GM13977 (cell line): ENCODE measurements at places on chromosomes 3 and 15.

GRCh38 chr3:159875116-159875515, 113.5 kb upstream of the IL12A start:
- no peak for DNase-seq

DNA sequence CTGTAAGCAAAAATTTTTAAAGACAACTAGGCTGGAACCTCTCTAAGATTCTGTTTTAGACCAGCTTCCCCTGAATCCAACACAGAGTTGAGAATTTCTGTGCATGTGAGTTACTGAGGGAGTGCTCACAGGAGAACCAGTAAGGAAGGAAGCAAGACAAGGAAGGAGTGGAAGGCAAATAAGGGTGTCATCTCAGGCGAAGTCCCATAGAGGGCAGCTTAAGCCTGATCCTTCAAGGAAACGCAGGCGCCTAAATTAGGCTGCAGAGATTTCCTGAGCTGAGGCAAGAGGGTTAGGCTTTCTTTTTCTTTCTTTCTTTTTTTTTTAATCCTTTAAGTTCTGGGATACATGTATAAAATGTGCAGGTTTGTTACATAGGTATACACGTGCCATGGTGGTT, 36.2 kb upstream of the COL6A6 start:
- DNase-seq = no peak

GRCh38 chr3:71930056-71930991, 145.4 kb upstream of the PROK2 start:
- peak; percentile 65 for DNase-seq

- DNase-seq = no peak
Measured at GRCh38 chr15:85036716-85037115, 55.1 kb downstream of the PDE8A start.

- DNase-seq = no peak
Measured at GRCh38 chr3:81497572-81498251, 263.7 kb downstream of the GBE1 start.

- DNase-seq = no peak
Measured at GRCh38 chr3:150268426-150269391, 139.4 kb upstream of the TSC22D2 start.

GRCh38 chr3:115660646-115661337, 37.5 kb downstream of the GAP43 start:
- DNase-seq = no peak

GRCh38 chr15:52179278-52180195, 11.7 kb downstream of the GNB5 start:
- peak; percentile 93 for DNase-seq

GRCh38 chr3:134338516-134339261, 35.6 kb downstream of the AMOTL2 start:
- DNase-seq = no peak

DNA sequence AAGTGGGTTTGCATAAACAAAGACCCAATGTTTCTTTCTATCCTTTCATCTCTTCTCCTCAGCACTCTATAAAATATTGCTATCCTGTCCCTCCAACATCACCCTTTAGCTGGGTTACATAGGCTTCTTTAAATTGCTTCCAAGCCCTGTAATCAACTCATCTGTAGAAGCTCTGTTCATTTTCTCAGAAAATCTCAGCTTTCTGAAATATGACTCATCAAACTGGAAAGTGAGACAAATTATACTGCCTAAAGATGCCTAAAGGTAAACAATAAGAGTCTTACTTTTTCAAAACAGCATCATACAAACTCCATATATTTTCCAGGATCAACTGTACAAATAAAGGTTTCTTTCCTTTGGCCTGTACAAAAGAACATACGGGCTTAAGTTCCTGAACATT, 33.8 kb downstream of the EFL1 start:
- DNase-seq = no peak

- DNase-seq = peak; percentile 50
Measured at GRCh38 chr3:130758624-130759369, 12.2 kb upstream of the PIK3R4 start.

- DNase-seq = no peak
Measured at GRCh38 chr3:55968331-55968730, 481.2 kb upstream of the WNT5A start.

GRCh38 chr3:13549623-13550422, 898 bp downstream of the FBLN2 start:
- no peak for DNase-seq

- no peak for DNase-seq
Measured at GRCh38 chr15:72700076-72700475, 14.1 kb downstream of the BBS4 start.

DNA sequence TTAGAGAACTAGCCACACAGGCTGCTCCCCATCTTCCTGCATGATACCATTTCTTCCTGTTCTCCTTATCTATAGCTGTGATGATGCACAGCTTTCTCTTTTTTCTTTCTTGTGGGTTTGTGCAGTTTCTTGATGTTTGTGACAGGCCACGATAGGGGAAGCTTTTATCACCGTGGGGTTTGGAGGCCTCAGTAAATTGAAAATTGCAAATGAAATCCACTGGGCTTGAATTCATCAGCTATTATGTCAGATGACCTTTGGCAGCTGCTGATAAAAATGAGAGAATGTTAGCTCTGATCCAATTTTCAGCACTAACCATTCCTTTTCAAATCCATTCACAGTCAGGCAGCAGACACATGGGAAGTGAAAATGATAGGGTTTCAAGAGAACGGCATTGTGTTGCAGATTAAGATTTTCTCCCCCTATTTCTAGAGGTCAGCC, 176.9 kb upstream of the SOX2 start:
- DNase-seq = no peak

DNA sequence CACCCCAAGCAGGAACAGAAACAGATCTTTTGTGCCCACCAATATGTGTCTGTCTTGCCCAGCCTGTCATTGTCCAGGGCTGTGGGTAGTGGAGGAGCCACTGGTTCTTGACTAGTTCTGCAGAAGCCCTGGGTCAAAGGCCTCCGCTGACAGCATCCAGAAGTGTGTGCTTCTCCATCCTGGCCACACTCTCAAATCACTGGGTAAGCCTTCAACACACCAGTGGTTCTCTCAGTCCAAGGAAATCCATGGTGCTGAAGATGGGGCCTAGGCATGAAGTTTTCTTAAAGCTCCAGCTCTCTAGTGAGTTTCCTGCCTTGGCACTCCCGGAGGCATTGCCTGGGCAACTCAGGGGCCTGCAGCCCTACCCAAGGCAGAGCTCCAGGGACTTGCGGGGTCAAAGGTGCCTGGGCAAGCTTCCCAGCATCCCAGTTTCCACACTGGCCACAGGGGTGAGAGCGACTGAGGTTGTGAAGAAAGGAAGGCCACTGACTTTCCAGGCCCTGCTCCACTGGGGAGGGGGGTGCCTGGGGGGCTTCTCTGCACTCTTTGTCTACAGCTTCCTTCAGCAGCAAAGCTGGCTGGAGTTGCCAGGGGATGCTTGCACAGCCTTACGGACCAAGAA, 37.9 kb upstream of the RPL32 start:
- DNase-seq = no peak

GRCh38 chr3:61173676-61174075, 77.6 kb downstream of the FHIT start:
- DNase-seq = no peak

- no peak for DNase-seq
Measured at GRCh38 chr3:168362661-168363247, 267.0 kb upstream of the GOLIM4 start.

- no peak for DNase-seq
Measured at GRCh38 chr3:61571516-61572336, 10.4 kb downstream of the PTPRG start.

GRCh38 chr15:65421360-65422215, 1.2 kb downstream of the IGDCC4 start:
- peak; percentile 78 for DNase-seq

- no peak for DNase-seq
Measured at GRCh38 chr15:92907229-92907628, 7.1 kb downstream of the CHD2 start.

- no peak for DNase-seq
Measured at GRCh38 chr3:28334552-28334951, 14.0 kb upstream of the ZCWPW2 start.

GRCh38 chr3:42412526-42413155, 2.2 kb upstream of the LYZL4 start:
- no peak for DNase-seq

- no peak for DNase-seq
Measured at GRCh38 chr15:49815526-49815925, 194.7 kb downstream of the DTWD1 start.

- no peak for DNase-seq
Measured at GRCh38 chr3:20669675-20670074, 483.7 kb upstream of the SGO1 start.

DNA sequence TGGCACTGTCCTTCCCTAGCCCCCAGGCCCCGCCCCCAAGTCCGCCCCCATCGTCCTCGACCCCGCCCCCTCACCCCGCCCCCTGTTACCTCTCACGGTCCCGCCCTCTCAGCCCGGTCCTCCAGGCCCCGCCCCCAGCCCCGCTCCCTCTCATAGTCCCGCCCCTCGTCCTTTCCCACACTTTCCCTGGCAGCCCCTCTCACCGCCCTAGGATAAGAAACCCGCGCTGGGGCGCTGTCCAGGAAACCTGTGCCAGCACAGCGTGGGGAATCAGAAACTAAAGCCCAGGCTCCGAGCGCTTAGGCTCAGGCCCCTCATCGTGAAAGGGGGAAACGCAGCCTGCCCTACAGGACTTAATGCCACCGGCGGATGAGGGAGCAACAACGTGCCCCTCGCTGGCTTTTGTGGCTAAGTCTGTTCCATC, 20.9 kb downstream of the TRPM1 start:
- peak; percentile 55 for DNase-seq

GRCh38 chr15:32718821-32719716, 1.3 kb downstream of the GREM1 start:
- DNase-seq = peak; percentile 35

DNA sequence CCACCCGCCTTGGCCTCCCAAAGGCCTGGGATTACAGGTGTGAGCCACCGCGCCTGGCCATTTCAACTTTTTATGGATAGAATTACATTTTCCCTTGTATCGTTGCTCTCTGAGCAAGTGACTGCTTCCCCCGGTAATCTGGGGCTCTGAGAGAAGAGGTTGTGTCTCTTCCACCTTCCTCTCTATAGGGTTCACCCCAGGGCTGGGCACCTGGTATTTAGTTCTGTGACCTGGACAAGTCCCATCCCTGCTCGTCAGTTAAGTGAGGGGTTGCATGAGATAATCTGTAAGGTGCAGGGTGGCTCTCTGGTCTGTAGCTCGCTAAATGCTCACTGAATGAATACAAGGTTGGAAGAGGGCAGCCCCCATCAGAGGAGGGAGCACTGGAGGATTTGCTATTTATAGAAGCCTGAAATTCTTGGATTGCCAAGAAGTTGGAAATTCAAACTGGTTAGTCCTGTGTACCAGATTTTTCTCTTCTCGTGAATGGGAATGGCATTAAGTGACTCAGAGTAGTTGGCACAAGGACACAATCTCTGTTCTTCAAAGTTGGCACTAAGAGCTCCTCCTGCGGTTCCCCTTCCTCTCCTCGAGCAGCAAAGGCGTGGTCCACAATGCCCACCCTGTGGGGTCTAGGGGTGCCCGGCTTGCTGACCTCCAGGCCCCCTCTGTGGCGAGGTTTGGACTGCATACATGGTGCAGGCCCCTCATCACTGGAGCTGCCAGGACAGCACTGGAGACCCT, 68.1 kb upstream of the DLG1 start:
- DNase-seq = no peak

- DNase-seq = no peak
Measured at GRCh38 chr15:40037721-40038120, 1.3 kb downstream of the SRP14 start.

GRCh38 chr3:149369991-149370866, 7.2 kb downstream of the TM4SF1 start:
- DNase-seq = no peak

GRCh38 chr3:36172699-36173098, 207.6 kb upstream of the STAC start:
- no peak for DNase-seq

DNA sequence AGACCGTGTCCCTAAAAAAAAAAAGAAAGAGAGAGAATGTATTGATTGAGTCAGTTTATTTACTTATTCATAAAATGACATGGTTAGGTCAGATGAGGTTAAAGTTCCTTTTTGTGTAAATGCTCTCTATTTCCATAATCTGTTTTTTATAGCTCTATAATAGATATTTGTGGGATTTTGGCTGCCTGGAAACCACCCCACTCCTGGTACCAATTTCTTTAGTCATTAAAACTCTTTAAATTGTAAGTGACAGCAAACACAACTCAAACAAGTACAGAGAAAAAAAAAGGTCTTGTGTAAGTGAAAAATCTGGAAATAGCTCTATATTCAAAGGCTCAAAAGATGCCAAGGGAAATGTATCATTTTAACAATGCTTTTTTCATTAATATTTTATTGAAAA, 11.0 kb upstream of the PPP4R2 start:
- DNase-seq = no peak

GRCh38 chr3:100875239-100875638, 118.0 kb downstream of the ABI3BP start:
- DNase-seq = no peak

GRCh38 chr15:36964626-36965025, 135.7 kb downstream of the MEIS2 start:
- DNase-seq = no peak

DNA sequence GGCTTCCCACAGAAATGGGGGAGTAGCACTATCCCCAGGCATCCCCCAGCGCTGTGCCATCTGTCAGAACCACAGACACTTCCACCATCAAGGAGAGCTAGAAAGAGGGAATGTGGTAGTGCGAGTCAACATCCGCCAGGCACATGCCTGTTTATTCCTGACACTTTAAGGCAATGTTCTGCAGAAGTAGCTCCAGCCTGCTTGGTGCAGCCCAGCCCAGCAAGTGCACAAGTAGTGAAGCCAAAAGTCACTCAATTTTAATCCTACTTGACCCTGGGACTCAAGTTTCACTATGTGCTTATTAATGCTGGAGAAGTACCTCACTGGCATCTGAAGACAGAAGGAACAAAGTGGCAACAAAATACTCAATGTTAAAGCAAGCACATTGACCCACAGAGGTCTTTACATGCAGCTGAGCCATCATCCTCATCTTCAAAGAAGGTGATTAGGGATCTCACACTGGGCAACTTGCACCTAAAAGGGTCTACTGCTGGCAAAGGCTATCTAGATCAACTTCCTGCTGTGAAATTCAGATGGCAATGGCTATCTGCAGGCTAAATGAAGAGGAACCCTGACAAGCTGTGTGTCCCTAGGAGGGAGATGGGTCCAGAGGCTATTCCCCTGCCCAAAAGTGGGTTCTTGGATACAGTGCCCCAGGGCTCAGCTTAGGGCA, 61.4 kb upstream of the CLDN18 start:
- no peak for DNase-seq

- no peak for DNase-seq
Measured at GRCh38 chr3:183252973-183253527, at the start of gene B3GNT5. Gene B3GNT5 (plus strand): TSS chr3:183253253. CDS start chr3:183269799, 16,546 bp downstream.

DNA sequence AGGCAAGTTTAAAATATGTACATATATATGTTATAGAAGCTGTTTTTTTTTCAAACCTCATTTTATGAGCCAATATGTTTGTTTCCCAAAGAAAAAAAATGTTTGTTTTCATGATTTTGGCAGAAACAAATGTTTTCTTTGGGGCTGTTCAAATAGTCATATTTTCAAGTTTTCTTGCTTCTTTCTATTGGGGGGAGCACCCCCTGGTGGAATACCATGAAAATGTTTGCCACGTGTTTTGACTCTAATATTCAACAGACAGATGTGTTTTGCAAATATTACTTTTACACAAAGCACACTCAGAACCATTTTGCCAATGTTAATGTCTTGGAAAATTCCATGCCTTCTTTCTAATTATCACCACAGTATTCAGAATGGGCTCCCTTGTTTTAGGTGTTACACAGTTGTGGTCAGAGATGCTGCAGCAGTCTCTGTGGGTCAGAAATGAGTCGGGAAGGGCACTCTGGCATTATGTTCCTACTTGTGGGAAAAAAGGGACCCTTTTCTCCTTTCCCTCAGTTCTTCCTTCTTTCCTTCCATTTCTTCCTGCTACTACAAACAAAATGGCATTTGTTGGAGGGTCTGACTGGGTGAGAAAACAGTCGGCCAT, 817.0 kb downstream of the TUSC7 start:
- peak; percentile 7 for DNase-seq
